ENCODE measurements at places on chromosomes 13 and 19.

DNA sequence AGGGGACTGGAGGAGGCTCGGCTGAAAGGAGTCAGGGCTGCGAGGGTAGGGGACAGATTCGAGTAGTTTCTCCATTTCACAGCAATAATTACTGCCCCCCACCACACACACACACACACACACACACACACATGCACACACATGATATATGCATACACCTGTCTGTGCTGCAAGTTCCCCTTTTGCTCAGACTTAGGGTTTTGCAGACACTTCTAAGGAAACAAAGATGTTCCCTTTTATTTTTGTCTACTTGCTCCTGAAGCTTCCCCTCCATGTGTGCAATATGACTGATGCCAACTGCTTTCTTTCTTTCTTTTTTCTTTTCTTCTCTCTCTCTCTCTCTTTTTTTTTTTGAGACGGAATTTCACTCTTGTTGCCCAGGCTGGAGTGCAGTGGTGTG, 13.4 kb downstream of the MBD3L2B start:
- no peak for DNase-seq

GRCh38 chr19:1169411-1169791, 4.7 kb downstream of the SBNO2 start:
- DNase-seq: no peak

- DNase-seq: no peak
Observed at GRCh38 chr13:26011996-26012821, 39.6 kb downstream of the SHISA2 start.

DNA sequence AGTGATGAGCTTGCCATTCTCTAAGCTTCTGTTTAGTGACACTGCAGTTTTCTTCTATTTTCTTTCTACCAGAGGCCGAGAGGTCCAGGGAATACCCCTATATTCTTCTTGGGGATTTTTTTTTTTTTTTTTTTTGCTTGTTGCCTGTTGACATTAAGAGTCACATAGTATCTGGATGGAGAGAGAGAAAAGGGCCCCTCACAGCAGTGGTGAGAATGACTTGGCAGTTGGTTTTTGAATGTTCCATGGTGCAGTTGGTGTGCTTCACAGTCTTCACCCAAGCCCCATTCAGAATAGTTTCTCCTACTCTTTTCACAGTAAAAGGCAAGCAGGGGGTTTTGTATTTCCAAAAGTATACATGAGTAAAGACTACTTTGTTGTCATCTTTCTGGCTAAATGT, 577.9 kb downstream of the LMO7 start:
- no peak for DNase-seq

- no peak for DNase-seq
Observed at GRCh38 chr19:39390451-39390750, 505 bp downstream of the PAF1 start.

GRCh38 chr13:70162141-70162540, 53.9 kb upstream of the KLHL1 start:
- DNase-seq: no peak

- no peak for DNase-seq
Observed at GRCh38 chr13:43694146-43694664, 92.6 kb downstream of the ENOX1 start.

- DNase-seq: no peak
Observed at GRCh38 chr13:75495938-75496337, 14.0 kb upstream of the TBC1D4 start.

DNA sequence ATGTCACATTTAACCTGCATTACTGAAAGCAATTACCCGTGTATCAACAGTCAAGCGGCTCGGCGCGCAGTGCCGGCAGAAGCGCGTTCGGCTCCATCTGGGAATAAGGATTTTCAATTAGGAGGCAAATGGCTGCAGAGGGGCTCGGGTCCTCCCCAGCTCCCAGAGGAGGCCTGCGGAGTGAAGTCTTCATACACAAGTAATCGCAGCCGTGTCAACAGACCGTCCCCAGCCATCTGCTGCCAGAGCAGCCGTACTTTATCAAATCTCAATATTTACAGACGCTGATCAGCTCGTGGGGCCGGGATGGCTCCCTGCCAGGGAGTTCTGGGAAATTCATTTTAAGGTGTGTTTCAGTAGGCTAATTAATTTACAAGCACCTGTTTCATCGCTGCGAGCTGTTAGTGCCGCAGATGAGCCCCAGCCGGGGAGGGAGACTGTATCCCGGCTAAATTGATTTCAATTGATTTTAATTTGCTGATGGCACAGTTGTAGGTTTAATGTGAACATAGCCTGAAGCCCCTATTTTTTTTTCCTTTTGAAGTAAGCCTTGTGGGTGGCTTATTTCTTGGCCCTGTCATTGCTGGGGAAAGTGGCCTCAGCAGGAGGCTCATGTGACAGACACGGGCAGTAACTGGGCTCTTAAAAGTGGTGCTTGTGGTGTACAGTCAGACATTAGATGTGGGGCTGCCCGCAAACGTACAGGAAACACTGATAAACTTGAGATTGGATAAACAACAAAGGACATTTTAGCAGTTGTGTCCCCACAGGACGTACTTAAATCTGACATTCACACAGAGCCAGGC, 252.7 kb downstream of the TEX29 start:
- no peak for DNase-seq

GRCh38 chr19:19051478-19052213, 12.1 kb upstream of the SLC25A42 start:
- no peak for DNase-seq

DNA sequence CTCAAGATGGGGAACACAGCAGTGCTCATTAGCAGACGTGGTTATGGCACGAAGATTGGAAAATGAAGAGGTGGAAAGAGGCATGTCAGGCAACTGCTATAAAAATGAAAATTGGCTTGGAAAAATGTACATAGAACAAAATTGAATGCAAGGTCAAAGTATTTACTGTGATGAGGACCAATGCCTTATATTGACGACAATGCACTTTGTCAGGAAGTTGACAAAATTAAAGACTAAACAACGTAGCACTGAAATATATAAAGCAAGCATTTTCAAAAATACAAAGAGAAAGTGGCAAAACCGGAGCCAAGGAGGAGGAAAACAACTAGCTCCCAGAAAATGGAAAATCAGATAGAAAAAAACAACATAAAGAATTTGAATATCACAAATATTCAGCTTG, 113.7 kb upstream of the SGCG start:
- no peak for DNase-seq

DNA sequence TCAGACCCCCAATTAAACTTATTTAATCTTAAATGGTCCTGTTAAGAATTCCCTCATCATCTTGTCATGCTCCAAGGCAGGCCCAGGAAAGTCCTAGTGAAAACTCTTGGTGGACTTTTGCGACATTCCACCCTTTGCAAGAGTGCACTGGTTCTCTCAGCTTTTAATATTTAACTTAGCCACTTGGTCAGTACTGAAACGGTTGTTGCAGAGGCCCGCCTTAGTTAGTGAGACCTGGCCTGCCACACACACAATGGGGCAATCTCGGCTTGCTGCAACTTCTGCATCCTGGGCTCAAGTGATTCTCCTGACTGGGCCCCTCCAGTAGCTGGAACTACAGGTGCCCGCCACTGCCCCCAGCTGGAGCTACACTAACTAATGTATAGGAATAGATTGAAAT, 1366.0 kb downstream of the UQCRFS1 start:
- DNase-seq: no peak

- DNase-seq: no peak
Observed at GRCh38 chr13:49314344-49314882, 66.7 kb downstream of the CDADC1 start.

DNA sequence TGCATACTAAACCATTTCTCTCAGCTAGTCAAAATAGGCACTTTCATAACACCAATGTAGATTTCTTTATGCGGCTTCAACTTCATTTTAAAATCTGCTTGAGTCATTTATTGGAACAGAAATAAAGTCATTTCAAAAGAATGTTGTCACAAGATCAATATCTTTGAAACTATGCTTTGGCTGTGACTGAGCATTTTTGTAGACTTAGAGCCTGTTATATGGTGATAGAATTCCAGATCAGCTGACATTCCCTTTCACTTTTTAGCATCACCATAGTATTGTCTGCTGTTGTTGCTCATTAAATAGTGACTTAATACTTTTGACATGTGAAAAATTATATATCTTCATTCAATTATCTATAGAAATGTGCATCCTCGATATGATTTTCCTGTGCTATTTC, 279.2 kb upstream of the PRR20A start:
- no peak for DNase-seq

DNA sequence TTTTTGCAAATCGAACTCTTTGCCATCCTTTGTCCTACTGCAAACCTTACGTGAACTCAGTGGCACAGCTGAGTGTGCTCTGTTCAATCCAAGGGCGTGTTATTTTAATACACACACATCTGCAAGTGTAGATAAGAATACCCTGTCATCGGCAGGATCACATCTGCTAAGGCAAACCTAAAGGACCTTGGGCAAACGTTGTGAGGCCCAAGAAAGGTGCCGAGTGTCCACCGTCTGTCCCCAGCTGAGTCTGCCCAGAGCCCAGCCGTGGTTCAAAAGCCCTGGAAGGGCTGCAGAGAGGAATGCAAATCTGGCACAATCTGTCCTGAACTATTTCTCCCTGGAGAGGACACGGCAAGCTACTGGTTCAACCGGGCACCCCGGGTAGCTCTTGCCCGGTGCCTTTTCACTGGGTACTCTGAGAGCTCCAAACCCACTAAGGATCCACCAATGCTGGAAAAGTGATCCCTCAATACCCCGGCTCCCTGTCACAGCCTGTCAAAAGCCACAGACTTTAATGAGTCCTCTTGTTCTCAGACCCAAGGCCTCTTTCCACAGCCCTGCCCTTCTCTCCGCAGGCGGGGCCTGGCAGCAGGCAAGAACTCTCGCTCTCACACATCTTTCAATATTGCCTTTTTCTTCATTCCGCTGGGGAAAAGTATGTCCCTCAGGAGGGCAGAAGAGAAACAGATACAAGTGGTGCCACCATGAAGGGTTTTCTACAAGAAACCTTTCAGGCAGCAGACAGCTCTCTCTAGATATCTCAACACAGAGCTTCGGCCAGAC, 17.0 kb downstream of the SLC7A1 start:
- no peak for DNase-seq

DNA sequence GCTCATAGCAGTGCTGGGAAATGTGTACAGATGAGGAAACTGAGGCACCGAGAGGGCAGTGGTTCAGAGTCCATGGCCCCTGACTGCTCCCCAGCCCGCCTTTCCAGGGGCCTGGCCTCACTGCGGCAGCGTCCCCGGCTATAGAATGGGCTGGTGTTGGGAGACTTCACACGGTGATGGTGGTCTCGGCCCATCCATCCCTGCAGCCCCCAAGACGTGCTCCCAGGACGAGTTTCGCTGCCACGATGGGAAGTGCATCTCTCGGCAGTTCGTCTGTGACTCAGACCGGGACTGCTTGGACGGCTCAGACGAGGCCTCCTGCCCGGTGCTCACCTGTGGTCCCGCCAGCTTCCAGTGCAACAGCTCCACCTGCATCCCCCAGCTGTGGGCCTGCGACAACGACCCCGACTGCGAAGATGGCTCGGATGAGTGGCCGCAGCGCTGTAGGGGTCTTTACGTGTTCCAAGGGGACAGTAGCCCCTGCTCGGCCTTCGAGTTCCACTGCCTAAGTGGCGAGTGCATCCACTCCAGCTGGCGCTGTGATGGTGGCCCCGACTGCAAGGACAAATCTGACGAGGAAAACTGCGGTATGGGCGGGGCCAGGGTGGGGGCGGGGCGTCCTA, 15.9 kb downstream of the LDLR start:
- DNase-seq: no peak

- DNase-seq: no peak
Observed at GRCh38 chr19:29560313-29561075, 34.7 kb downstream of the VSTM2B start.

GRCh38 chr13:98570929-98571372, 6.0 kb downstream of the STK24 start:
- no peak for DNase-seq

DNA sequence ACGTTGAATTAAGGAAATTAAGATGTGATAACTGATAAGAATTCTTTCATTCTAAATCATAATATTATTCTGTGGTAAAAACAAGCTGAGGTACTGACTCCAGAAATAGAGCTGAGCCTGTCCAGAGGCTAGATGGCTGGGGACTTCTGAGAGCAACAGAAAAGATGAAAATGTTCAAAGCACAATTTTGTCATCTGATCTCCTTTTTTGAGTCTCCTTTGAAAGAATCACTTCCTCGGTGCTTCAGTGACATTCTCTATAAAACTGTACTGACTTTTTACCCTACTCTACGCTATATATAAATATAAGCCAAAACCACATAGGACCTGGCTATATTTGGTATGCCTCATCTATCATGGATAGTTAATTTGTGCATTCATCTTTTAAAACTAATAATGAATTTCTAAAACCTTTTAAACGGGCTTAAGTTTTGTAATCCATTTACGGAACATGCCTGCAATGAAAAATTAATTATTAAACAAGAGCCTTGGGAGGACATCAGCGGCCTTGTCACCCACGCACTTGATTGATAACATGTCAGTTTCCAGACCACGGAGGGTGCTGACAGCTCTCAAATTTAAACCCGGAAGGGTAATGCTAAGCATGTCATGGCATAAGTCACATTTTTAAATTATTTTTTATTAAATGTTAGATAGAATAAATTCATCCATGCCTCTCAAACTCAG, 235.5 kb downstream of the PCDH9 start:
- DNase-seq: no peak

- DNase-seq: no peak
Observed at GRCh38 chr13:92313382-92313781, 913.2 kb upstream of the GPC6 start.

DNA sequence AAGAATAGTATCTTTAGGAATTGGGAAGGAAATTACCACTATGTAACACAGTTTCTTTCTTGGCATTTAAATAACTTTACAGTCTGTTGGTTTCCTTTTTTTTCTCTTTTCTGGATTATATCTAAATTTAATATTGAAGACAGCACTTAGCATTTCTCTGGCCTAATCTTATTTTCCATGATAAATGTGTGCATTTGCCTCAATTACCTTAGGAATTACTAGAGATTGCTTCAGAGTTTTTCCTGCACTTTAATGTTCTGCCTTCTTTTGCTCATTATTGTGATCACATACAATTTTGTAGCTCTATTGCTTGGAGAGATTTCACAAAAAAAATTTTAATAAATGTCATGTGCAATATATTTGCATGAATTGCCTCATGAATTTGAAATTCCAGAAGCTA, 25.1 kb downstream of the DCT start:
- DNase-seq: no peak

GRCh38 chr19:29678484-29679106, 13.3 kb downstream of the PLEKHF1 start:
- DNase-seq: no peak

- no peak for DNase-seq
Observed at GRCh38 chr13:51230477-51231105, 8.4 kb downstream of the FAM124A start.

- DNase-seq: no peak
Observed at GRCh38 chr19:48136547-48136946, 25.9 kb upstream of the PLA2G4C start.
